B cell (primary cell): ENCODE measurements at places on chromosomes 16 and 17. TPM values are rescaled to one million over a fixed set of nuclear protein-coding genes. Genes with fewer than 3 reads are reported as not detected.

GRCh38 chr17:44236444-44236991 lies 17.0 kb upstream of the UBTF start:
- H3K27me3 ChIP-seq = no peaks in the 10 kb centered on the region
- no peak overlapping the region for H3K27ac ChIP-seq
- H3K36me3 ChIP-seq = no peaks in the 10 kb centered on the region
- no peak overlapping the region for H3K4me3 ChIP-seq
- no peak for DNase-seq

- H3K4me3 ChIP-seq = no peak overlapping the region
- no peak for DNase-seq
Measured at GRCh38 chr17:10022416-10022815, 117.3 kb upstream of the RCVRN start.

GRCh38 chr16:4790871-4791270 lies 2.7 kb upstream of the SEPTIN12 start:
- no peaks in the 10 kb centered on the region for H3K36me3 ChIP-seq
- no peaks in the 10 kb centered on the region for H3K27me3 ChIP-seq
- DNase-seq = no peak
- H3K4me1 ChIP-seq = no peaks in the 10 kb centered on the region
- H3K4me3 ChIP-seq = no peak overlapping the region

- DNase-seq = no peak
- peak overlapping the region; percentile 99 for H3K4me3 ChIP-seq
- H3K27me3 ChIP-seq = no peaks in the 10 kb centered on the region
- H3K4me1 ChIP-seq = peaks cover 31% of the 10 kb centered on the region
- no peak overlapping the region for H3K27ac ChIP-seq
Measured at GRCh38 chr17:21212826-21213637, 929 bp downstream of the TMEM11 start.

- no peak overlapping the region for H3K4me3 ChIP-seq
- no peak overlapping the region for H3K27ac ChIP-seq
Measured at GRCh38 chr16:23535901-23536300, 21.2 kb downstream of the EARS2 start.

- no peak overlapping the region for H3K27ac ChIP-seq
- no peak overlapping the region for H3K4me3 ChIP-seq
- H3K36me3 ChIP-seq = peaks cover 3% of the 10 kb centered on the region
- no peaks in the 10 kb centered on the region for H3K4me1 ChIP-seq
- H3K27me3 ChIP-seq = no peaks in the 10 kb centered on the region
- DNase-seq = no peak
Measured at GRCh38 chr16:86534779-86535615, 20.0 kb downstream of the MTHFSD start.

- H3K27me3 ChIP-seq = no peaks in the 10 kb centered on the region
- no peak overlapping the region for H3K27ac ChIP-seq
- H3K4me3 ChIP-seq = no peak overlapping the region
- DNase-seq = no peak
Measured at GRCh38 chr16:84141143-84141670, 3.8 kb downstream of the HSDL1 start.

DNA sequence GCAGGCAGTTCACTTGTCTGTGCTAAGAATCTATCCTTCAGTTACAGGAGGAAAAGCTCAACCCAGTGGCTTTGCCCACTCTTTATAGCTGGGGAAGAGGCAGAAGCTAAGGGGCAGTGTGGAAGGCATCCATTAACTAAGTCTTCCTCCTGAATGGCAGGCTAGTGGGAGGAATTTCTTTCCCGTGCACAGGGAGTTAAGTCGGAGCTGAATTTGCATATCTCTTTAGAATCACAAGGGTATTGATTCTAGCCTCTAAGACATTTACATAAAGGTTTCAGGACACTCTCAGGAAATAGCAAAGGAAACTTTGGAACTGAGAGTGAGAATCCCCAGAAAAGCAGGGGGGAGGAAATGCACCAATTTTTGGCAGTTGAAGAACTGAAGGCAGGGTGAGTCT lies 245.6 kb downstream of the CA10 start:
- no peak for DNase-seq
- no peaks in the 10 kb centered on the region for H3K36me3 ChIP-seq
- H3K4me3 ChIP-seq = no peak overlapping the region
- no peaks in the 10 kb centered on the region for H3K27me3 ChIP-seq
- no peaks in the 10 kb centered on the region for H3K4me1 ChIP-seq
- H3K27ac ChIP-seq = no peak overlapping the region

DNA sequence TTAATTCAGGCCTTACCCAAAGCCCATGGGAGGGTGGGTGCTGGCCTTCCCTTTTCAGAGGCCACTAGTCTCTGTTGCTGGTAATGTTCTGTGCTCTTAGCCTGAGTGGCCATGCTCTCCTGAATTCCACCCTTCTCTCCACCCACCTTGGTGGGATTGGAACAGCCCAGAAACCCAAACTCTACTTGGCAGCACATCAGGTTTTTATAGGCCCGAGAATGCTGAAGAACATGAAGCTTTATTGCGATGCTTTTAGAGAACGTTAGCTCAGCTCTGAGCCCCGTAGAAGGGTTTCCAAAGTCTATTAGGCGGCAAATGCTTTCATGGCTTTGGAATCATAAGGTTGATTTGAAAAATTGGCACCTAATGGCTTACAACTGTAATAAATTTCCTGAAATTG lies 209.3 kb downstream of the MSI2 start:
- H3K36me3 ChIP-seq = no peaks in the 10 kb centered on the region
- DNase-seq = no peak
- H3K27ac ChIP-seq = no peak overlapping the region
- H3K4me1 ChIP-seq = peaks cover 38% of the 10 kb centered on the region

DNA sequence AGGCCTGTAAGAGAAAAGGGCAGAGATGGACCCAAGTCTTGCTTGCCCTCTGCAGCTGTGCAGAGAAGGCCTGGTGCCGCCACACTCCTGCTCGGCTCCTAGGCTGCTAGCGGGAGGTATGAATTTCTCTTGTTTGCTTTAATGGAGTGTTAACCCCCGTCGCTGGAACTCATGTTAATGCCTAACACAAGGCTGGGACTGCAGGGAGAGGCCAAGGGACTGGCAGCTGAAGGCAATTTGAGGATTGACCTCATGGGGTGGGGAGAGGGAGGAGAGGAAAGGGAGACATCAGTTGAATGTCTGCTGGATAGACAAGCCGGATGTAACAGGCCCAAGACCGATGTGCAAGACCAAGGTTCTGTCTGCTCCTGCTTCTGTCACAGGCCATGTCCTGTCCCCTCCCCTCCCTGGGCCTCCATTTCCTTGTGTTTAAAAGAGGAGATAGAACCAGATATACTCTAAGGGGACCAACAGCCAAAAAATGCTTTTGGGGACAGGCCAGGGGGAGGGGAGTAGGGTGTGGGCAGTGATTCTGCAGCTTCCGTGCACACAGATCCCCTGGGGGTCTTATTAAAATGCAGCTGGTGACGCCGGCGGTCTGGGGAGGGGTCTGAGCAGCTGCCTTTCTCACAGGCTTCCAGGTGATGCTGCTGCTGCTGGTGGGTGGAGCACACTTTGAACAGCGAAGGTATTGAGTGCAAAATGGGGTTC lies 46.7 kb upstream of the TBX2 start:
- H3K4me1 ChIP-seq = no peaks in the 10 kb centered on the region
- H3K27ac ChIP-seq = no peak overlapping the region
- no peak overlapping the region for H3K4me3 ChIP-seq
- H3K36me3 ChIP-seq = no peaks in the 10 kb centered on the region
- DNase-seq = no peak

DNA sequence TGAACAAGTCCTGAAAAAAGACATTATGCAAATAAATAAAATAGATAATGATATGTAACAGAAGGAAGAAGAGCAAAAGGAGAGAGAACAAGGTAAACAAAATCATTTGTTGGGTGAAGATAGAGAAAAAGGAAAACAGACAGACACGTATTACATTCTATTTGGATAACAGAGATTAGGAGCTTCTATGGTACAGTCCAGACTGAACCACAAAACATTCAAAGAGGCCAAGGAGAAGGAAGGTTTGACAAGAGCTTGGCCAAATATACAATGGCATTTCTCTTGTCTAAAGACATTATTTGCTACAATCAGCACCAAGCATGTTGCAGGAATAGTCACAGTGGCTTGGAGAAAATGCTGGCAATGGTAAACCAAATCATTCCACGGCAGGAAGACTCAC lies 29.2 kb downstream of the SMG6 start:
- H3K4me1 ChIP-seq = no peaks in the 10 kb centered on the region
- H3K36me3 ChIP-seq = peaks cover 8% of the 10 kb centered on the region
- DNase-seq = no peak
- no peak overlapping the region for H3K4me3 ChIP-seq
- no peaks in the 10 kb centered on the region for H3K27me3 ChIP-seq
- no peak overlapping the region for H3K27ac ChIP-seq

DNA sequence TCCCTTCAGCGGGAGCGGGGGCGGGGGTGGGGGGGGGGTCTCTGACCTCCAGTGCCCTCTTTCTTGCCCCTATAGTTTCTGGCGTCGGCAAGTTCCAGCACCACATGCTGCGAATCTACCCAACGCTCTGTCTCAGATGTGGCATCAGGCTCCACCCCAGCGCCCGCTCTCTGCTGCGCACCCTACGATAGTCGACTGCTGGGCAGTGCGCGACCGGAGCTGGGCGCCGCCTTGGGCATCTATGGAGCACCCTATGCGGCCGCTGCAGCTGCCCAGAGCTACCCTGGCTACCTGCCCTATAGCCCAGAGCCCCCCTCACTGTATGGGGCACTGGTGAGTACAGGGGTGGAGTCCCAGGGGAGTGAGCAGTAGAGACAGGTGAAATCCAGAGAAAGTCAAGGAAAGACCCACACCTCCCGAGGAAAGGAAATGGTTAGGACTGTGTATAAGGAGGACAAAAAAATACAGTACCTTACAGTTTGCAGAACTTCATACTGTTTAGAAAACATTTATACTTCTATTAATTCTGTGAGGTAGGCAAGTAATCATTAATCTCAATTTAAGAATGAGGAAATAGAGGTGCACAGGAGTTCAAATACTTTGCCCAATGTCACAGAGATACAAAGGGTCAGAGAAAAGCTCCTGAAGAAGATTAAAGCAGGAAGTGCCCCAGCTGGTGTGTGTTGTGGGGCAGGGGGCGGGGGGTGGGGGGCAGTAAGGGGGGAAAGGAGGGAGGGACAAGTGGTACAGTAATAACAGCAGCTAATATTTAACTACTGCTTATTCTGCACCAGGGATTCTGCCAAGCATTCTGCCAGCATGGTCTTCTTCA lies 2.5 kb downstream of the IRX6 start:
- no peak for DNase-seq
- no peak overlapping the region for H3K4me3 ChIP-seq
- H3K27me3 ChIP-seq = peaks cover 63% of the 10 kb centered on the region
- H3K27ac ChIP-seq = no peak overlapping the region
- H3K4me1 ChIP-seq = peaks cover 3% of the 10 kb centered on the region
- no peaks in the 10 kb centered on the region for H3K36me3 ChIP-seq

DNA sequence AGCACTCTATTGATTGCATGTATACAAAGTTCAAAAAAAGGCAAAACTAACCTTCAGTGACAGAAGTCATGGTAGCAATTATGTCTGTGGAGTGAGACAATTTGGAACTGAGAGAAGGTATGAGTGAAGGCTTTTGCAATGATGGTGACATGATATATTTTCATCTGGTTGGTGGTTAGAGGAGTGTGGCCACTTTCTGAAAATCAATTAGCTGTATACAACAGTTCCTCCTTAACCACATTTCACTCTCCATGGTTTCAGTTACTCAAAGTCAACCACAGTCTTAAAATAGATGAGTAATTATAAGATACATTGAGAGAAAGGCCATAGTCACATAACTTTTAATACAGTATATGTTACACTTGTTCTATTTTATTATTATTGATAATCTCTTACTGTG lies 26.2 kb downstream of the ADAMTS18 start:
- DNase-seq = no peak
- H3K27me3 ChIP-seq = no peaks in the 10 kb centered on the region
- no peak overlapping the region for H3K4me3 ChIP-seq
- H3K36me3 ChIP-seq = no peaks in the 10 kb centered on the region

GRCh38 chr17:34291721-34292348 lies 6.3 kb downstream of the CCL11 start:
- no peaks in the 10 kb centered on the region for H3K36me3 ChIP-seq
- no peaks in the 10 kb centered on the region for H3K27me3 ChIP-seq
- no peak for DNase-seq

- H3K4me1 ChIP-seq = no peaks in the 10 kb centered on the region
- peaks cover 8% of the 10 kb centered on the region for H3K27me3 ChIP-seq
- DNase-seq = no peak
- H3K36me3 ChIP-seq = no peaks in the 10 kb centered on the region
- no peak overlapping the region for H3K4me3 ChIP-seq
Measured at GRCh38 chr16:55062442-55062841, 131.8 kb downstream of the IRX5 start.

DNA sequence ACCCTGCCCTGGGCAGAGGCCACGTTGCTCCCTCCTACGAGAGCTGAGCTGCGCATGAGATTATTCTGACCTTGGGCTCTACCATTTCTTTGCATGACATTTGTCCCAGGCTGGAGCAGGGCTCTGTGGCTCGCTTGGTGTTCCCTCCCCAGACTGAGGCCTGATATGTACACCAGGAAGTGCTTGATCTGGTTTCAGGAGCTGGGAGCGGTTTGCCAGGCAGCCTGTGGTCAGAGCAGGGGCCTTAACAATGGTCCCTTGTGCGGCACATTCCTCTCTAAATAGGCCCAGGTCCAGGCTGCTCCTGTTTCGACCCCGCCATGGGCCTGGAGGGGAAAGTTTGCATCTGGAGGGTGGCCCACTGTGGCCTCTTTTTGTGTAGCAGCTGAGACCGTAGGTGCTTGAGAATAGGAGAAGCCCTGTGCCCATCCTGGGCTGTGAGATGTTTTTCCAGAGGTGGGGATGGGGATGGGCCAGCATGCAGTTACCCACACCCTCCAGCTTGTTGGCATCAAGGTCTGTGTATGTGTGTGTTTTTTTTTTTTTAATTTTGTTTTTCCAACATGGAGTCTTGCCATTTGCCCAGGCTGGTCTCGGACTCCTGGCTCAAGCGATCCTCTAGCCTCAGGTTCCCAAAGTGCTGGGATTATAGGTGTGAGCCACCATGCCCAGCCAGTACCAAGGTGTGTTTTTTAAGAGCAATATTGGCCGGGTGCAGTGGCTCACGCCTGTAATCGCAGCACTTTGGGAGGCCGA lies 253.9 kb downstream of the SEC14L1 start:
- H3K27me3 ChIP-seq = no peaks in the 10 kb centered on the region
- H3K4me3 ChIP-seq = no peak overlapping the region
- H3K27ac ChIP-seq = no peak overlapping the region
- H3K4me1 ChIP-seq = peaks cover 19% of the 10 kb centered on the region
- DNase-seq = no peak
- H3K36me3 ChIP-seq = no peaks in the 10 kb centered on the region

GRCh38 chr17:6843241-6843880 lies 11.8 kb upstream of the TEKT1 start:
- DNase-seq = peak; percentile 67
- no peak overlapping the region for H3K4me3 ChIP-seq
- H3K27ac ChIP-seq = no peak overlapping the region
- no peaks in the 10 kb centered on the region for H3K27me3 ChIP-seq
- no peaks in the 10 kb centered on the region for H3K4me1 ChIP-seq

GRCh38 chr17:38747463-38748148 lies 530 bp downstream of the PCGF2 start:
- H3K27me3 ChIP-seq = peaks cover 16% of the 10 kb centered on the region
- peak overlapping the region; percentile 65 for H3K4me3 ChIP-seq
- H3K27ac ChIP-seq = no peak overlapping the region
- DNase-seq = peak; percentile 56

G6PC1 gene
- total RNA-seq = not detected in 2 replicates

HID1 gene
- total RNA-seq = 1.7 and 3.9 TPM in 2 replicates

CCL8 gene
- total RNA-seq = not detected in 2 replicates

OR3A2 gene
- total RNA-seq = 1.3 and 1.9 TPM in 2 replicates

RND2 gene
- total RNA-seq = 0.44 and 1.2 TPM in 2 replicates

GFOD2 gene
- total RNA-seq = 18.1 and 18.2 TPM in 2 replicates

KRT32 gene
- total RNA-seq = not detected in 2 replicates

NUPR1 gene
- not detected in 2 replicates for total RNA-seq

ABCC3 gene
- 0.05 and 0.44 TPM in 2 replicates for total RNA-seq

PIPOX gene
- 13.5 and 15.0 TPM in 2 replicates for total RNA-seq

DOC2B gene
- total RNA-seq = not detected in 2 replicates
